GM12865 (cell line): ENCODE measurements at places on chromosomes 2 and 18.
A peak's percentile ranks its signal among the peaks of the same experiment; 100 is the strongest.

DNA sequence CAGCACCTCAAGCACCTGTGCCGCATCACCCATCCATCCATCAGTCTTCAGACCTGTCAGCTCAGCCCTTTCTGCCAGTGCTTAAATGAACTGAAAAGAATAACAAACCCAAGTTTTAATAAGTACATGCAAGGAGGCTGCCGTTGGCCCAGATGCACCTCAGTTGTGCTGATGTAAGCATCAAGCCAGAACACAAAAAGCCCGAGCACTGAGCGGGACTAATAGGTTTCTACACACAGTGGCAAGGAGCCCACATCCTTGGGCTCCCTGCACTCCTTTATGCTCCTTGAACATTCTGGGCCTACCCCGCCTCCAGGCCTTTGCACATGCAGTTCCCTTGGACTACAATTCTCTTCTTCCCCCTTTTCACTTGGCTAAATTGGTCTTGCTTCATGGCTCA, 165.6 kb downstream of the ALK start:
- DNase-seq = no peak

DNA sequence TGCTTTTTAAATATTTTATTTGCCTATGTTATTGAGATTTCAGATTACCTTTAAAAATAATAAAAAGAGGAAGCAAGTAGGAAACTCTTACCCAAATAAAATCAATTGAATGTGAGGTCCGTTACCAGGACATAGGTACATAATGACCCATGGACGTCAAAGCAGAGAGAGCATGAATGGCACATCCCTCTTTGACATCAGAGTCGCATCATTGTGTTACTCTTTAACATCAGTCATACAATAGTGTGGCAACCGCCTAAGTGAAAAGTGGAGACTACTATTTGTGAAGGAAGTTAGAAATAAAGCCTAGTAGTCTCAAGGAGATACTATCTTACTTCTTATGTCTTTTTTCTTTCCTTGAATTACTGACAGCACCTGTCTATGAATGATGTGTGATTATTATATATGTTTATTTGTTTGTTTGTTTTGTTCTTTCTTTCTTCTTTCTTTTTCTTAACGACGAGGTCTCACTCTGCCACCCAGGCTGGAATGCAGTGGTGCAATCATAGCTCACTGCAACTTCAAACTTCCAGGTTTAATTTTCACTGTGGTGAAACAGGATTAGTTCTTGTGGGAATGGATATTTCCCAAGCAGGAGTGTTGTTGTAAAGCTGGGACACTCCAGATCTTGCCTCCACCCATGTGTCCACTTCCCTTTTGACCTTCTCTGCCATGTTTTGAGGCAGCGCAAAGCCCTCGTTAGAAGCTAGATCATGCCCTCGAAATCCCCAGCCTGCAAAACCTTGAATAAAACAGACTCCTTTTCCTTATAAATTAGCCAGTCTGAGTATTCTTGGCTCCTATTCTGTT, 407.2 kb upstream of the NETO1 start:
- no peak for DNase-seq

- DNase-seq = peak; percentile 94
These were observed 164.3 kb downstream of the BCL2 start for GRCh38 chr18:63155169-63155852.

GRCh38 chr2:228224410-228224809, 42.9 kb upstream of the SPHKAP start:
- no peak for DNase-seq

DNA sequence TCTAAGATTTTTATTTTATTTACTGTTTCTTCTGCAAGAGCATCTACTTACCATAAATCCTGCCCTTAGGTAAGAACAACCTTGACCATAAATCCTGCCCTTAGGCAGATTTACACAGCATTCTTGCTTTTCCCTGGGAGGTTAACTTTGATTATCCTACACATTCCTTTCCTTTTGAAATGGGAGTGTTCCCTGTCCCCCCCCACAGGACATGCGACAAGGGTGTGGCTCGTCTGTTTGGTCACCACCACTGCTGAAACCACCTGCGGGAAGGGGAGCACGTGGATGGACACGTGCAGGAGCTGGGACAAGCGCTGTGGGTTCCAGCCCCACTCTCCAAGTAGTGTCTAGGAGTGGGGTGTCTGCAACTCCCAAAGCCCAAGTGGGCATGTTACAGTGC, 239.3 kb upstream of the SP5 start:
- no peak for DNase-seq

- no peak for DNase-seq
These were observed 6.7 kb downstream of the TGIF1 start for GRCh38 chr18:3456686-3457069.

- no peak for DNase-seq
These were observed 43.1 kb upstream of the ATP8B1 start for GRCh38 chr18:57846258-57846657.

- no peak for DNase-seq
These were observed 4.4 kb downstream of the SLC66A3 start for GRCh38 chr2:11159574-11160170.

GRCh38 chr2:207330912-207331311, 165.2 kb upstream of the KLF7 start:
- peak; percentile 95 for DNase-seq

DNA sequence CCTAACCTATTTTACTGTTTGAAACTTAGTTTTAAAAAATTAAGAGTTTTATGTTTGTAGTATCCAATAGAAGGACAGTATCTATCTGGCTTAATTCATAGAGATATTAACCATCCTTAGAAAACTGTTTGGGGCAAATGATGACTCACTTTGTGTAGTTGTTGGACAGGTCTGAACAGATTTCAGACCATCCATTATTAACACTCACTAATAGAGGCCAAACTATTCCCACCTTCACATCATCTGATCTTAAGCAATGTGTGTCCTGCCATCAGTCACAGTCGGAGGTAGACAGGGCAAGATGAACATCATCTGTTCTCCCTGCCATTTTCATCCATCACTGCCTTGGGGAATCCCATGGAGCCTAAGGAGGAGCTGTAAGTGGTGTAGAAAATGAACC, 164.6 kb upstream of the DCC start:
- DNase-seq = no peak

GRCh38 chr2:177693658-177694339, 301.2 kb downstream of the AGPS start:
- DNase-seq = no peak

- DNase-seq = no peak
These were observed 8.5 kb downstream of the SP140L start for GRCh38 chr2:230335461-230335863.

DNA sequence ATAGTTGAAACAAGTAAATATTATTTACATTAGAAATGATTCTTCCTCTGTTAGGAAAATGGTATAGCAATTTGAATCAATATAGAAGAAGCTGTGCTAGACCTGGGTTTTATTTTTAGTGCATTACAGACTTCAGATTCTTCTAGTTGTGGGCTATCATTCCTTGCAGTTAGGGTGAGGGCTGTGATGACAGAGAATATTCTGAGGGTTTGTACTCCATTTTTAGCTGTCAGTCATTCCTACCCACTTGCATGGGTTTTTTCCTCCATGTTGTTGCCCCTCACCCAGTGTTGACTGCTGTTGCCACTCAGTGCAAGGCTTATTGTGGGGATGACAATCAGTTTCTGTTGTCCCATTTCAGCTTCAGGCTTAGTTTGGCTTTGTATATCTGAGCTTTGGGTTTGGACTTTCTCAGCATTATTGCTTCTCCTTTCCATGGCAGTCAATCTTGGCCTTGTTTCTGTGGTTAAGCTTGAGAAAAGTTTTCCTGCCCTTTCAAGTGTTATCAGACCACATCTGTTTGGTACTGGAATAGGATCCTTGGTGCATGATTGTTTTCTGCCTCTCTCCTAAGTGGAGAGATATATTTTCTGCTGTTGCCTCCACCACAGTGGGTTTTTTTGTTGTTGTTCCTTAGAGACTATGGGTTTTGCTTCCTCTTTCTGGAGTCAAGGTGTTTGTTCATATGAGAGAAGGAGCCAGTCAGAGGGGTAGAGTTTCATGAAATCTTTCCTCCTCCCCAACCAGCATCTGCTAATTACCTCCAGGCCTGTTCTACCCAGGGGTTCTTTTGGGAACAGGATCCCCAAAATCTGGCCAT, 312.7 kb upstream of the CWC22 start:
- DNase-seq = peak; percentile 6

DNA sequence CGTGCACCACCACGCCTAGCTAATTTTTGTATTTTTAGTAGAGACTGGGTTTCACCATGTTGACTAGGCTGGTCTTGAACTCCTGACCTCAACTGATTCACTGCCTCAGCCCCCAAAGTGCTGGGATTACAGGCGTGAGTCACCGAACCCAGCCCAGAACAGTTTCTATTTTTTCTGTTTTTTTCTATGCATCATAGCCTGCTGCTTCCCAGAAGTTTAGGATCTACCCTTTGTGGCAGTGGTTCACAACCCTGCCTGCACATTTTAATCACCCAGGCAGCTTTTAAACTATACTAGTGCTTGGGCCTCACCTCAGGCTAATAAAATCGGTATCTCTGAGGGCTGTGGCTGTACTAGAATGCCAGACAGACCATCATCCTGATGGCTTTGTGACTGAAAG, 39.7 kb upstream of the SOCS6 start:
- DNase-seq = no peak

DNA sequence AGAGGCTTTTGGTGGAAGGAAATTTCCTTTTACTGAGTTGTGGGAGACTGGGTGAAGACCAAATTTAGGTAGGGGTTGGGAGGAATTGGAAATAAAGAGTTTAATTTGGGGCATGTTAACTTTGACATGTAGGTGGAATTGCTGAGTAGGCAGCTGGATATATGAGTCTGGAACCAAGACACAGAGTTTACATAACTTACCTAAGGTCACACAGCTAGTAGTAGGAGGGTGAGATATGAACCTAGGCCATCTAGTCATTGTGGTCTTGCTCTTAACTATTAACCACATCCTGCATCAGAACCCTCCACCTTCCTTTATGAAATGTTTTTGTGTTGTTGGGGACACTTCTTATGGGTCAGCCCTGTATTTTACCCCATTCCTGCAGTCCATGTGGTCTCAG, 113.1 kb downstream of the ICOS start:
- DNase-seq = peak; percentile 45

- peak; percentile 21 for DNase-seq
These were observed 365.3 kb downstream of the TDRD15 start for GRCh38 chr2:21489080-21489479.
